Stimulated activated CD4-positive, alpha-beta T cell treated with anti-CD3 and anti-CD28 coated beads, Interleukin-15, amount 100 ng/mL, for 24 hours (primary cell): ENCODE measurements at places on chromosomes 4 and X.

GRCh38 chrX:48966796-48967579 is 4.7 kb downstream of the KCND1 start:
- no peak for DNase-seq

GRCh38 chr4:183830438-183830985 is 74.6 kb upstream of the STOX2 start:
- no peak for DNase-seq

DNA sequence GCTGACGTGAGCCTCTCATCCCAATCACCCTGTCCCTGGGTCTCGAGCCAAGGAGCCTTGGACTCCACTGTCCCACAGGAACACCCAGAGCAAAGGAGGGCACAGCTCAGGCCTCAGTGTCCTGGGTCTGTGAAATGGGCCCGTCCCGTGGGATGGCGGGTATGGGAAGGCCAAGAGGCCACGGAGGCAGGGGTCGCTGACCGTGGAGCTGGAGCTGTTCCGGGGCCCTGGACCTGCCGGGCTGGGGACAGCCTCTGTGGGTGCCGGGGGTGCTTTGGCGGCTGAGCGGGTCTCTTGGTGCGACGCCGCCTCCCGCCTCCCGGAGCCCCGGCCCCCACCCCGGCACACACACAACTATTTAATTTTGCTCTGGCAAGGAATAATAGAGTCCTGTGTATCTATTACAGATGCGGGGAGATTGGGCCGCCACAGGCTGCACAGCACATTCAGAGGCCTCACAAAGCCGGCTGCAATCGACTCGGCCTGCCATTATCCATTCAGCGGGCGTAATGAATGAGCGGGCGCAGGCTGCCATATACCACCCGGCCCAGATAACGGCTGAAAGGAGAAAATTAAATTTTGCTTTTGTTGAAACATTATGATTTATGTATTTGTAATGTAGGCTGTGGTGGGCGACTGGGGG is 83.9 kb upstream of the NKX1-1 start:
- DNase-seq: no peak

DNA sequence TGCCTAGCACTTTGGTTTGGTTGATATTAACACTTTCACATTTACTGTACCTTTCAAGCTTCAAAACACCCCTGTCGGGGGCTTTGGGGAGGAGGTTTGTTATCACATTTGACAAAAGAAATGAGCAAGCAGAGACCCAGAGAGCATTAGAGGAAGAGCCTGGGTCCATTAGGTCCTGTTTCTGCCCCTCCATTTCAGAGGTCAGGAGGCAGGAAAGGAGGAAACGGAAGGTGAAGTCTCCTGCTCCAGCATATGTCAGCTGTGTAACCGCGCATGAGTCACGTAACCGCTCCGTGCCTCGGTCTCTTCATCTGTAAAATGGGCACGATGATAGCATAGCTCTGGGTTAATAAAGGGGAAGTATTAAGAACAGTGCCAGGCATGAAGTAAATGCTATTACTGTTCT is 201.9 kb upstream of the BCOR start:
- DNase-seq: peak; percentile 31

- no peak for DNase-seq
Measured at GRCh38 chr4:154315741-154316140, 175.9 kb downstream of the DCHS2 start.

DNA sequence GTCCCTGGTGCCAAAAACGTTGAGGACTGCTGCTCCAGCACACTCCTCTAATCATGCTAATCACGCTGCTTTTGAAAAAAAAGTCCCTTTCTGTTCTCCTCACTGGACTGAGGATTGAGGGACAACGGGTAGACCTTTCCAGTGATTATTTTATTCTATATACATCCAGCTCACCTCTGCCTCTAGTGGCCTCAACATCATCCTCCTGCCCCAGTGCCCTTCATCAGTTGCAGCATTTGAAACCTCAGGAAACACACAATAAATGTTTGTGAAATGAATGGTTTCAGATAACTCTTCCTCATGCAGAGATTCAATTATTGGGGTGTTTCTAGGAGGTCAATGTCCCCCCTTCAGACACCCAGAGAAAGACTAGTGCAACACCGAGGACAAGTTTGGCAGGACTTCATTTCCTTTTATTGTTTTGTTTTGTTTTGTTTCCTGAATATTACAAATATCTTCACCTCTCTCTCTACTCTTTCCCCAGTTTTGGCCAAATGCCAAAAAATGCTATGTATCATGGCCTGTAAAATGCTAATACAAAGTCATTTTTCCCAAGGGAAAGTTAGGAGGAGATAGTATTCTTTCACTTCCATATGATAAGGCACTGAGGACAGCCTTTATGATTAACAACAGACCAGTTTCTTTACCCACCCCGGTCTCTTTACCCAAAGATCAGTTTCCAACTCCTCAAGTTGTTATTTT is 460.1 kb upstream of the SLIT2 start:
- DNase-seq: no peak

DNA sequence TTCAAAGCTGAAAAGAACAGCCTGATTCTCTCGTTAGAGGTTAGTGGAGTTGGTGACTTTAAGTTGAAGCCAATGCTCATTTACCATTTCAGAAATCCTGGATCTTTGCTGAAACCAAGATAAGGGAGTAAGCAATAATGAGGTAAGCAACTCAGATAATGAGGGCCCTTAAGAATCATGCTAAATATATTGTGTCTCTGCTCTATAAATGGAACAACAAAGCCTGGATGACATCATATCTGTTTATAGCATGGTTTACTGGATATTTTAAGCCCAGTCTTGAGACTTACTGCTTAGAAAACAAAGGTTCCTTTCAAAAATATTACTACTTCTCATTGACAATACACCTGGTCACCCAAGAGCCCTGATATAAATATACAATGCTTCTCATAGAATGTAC is 276.7 kb upstream of the PPARGC1A start:
- no peak for DNase-seq

GRCh38 chr4:95049551-95050233 is 291.9 kb downstream of the BMPR1B start:
- no peak for DNase-seq

DNA sequence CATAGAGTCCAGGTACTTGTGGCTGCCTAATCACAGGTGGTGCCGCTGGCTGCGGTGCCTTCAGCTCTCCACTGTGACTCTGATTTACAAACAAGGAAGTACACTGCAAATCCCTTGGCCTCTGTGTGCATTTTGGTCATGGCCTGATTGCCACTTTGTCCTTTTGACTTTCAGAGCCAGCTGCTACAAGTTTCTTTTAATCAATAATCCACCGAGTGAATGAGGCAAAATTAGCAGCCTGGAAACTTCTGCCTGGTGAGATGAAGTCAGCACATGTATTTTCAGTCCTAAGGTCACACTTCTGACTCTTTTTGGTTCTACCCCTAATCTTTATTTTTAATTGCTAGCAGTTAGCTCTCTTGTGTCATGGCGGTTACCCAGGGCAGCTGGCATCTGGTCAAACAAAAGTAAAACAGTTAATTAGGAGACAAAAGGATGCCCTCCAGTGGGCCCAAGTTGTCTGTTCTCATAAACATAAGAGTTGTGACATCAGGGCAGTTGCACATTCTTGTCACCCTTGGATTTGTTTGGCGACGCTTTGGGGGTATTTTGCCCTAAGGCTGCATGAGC is 62.3 kb upstream of the LNX1 start:
- DNase-seq: no peak

GRCh38 chr4:107853444-107854355 is 29.0 kb downstream of the SGMS2 start:
- DNase-seq: no peak

DNA sequence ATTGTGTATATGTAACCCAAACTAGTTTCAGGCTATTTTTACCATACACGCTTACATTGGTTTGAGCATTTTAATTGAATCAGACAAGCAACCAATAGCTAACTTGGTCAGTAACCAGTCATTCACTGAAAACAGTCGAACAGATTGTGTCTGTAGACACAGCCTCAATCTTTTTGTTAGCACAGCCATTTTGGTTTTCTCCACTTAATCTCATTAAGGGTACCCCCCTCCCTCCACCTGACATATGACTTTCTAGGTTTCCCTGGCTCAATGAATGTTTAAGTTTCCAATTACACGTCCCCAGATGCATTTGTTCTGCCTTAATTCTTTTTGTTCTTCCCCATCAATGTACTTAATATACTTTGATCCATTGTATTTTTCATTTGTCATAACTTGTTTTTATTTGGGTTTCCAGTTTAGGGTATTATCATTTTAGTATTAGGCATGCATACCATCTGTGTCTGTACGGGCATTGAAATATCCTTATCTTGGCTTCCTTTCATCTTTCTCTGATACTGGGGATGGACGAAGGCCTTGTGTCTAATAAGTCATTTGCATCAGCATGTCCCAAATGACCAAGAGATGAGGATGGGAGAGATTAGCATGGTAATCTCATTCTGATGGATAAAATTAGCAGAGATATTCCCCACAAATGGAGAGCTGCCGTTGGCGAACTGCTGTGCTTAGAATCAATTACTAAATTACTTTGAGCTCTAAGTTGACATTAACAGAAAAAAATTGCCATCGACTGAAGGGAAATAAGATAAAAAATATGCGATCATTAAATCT is 35.9 kb upstream of the PHOX2B start:
- DNase-seq: no peak

DNA sequence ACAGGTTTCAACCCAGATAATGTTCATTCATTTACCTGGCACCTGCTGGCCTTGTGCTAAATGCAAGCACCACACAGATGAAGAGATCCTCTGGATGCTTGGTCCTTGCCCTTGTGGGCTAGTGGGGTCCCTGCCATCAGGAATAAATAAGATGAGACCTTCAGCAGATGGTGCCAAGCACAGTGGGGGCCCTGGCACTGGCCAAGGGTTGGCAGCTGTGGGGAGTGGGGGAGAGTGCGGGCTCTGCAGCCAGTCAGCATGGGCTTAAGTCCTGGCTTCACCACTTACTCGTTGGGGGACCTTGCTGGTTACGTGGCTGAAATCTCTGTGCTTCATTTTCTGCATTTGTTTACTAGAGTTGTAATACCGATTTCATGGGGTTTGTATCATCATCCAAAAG is 6.9 kb downstream of the LAP3 start:
- DNase-seq: no peak

DNA sequence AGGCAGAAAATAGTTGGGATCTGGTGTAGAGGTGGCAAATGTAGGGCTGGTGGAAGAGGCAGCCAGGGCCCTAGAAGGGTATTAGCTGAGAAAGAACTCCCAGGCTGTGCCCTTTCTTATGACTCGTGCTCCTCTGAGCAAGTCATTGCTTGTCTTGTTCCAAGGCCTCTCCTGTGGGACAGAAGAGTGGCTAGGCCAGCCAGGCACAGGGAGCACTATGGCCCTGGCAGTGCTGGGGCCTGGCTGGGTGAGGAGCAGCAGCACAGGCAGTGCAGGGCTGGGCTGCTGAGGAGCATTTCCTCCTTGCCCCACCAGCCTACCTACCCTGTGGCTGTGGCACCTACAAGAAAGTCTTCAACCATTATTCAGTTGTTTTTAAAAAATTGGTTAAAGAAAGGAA is 298.5 kb upstream of the NR3C2 start:
- no peak for DNase-seq

DNA sequence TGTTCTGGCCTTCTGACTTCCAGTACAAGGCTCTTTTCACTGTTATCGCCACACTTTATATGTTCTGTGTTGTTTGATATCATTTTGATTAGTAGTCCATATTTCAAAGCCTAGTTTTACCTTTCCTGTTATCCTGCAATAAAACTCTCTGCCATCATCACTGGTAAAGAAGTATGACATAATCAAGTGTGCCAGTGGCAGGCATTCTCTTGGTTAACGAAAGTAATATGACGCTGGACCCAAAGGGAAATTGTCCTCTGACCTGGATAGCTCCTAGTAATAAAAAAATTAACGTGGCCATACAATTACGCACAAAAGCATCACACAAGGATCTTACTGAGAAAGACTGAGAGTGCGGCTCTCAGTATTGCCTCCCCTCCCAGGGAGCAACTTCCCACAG is 33.8 kb downstream of the DGKK start:
- no peak for DNase-seq

- no peak for DNase-seq
Measured at GRCh38 chrX:10101269-10101668, 55.5 kb upstream of the CLCN4 start.

GRCh38 chr4:99149426-99150019 is 5.4 kb upstream of the ADH4 start:
- no peak for DNase-seq

GRCh38 chr4:143189528-143189927 is 4.8 kb downstream of the USP38 start:
- no peak for DNase-seq

DNA sequence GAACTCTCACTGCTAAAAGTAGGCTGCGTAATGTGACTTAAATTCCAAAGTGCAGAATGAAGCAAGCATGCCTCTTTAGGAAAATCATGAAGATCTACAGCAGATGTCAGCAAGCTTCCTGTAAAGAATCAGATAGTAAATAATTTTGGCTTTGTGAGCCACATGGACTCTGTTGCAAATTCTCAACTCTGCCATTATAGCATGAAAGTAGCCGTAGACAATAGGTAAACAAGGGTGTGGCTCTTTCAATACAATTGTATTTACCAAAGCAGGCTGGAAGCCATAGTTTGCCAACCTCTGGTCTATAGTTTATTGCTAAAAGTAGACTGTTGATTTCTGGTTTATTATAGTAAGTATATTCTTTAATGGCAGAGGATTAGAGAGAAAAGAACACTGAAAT is 80.3 kb upstream of the FAM9B start:
- no peak for DNase-seq

DNA sequence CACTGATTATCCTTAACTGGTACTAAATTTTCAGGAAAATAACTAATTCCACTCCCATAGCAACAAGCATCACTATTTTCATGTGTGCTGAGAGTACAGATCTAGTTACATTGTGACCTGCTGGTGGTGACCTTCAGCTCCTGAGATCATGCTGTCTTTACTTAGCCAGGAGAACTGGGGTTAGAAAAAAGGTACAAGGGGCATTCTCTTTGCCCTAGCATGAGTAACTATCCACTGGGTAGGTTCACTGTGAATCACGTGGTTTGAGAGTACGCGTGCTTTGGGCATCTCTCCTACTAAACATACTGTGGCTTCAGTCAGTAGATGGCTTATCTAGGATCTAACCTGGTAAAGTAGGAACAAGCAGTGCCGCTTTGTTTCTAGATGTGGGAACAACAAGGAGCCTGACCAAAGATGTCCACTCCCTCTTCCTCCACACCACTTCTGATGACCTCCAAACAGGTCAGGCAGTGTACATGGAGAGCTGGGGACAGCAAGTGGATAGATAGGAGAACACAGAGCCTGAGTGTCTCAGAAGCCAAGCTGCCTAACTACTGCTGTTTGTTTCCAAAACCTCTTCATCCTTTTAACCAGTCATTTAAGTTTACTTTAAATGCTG is 90.2 kb downstream of the CBR4 start:
- no peak for DNase-seq

GRCh38 chr4:126772662-126773061 is 860.1 kb upstream of the INTU start:
- DNase-seq: no peak

DNA sequence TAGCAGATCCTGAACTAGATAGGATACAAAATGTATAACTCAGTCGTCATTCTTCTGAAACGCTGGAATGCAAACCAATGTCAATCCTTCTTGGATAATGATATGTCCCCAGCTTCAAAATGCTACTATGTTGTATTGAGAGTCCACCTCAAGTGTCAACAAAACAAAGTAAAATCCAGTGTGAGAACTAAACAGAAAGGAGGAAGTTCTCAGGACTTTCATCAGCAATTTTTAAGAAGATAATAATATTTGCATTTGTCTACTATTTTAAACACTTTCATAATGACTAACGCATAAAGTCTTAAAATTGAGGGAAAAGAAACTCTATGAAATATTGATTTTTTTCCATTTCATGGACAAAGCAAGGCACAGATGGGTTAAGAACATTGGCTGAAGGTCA is 36.3 kb downstream of the SOD3 start:
- DNase-seq: no peak

- no peak for DNase-seq
Measured at GRCh38 chr4:99827454-99827853, 10.8 kb downstream of the DAPP1 start.
